ENCODE measurements at places on chromosomes 4 and X.

GRCh38 chr4:53558065-53558801 lies 33.1 kb downstream of the LNX1 start:
- H3K27me3 ChIP-seq, result no peaks in the 10 kb centered on the region
- H3K36me3 ChIP-seq, result no peaks in the 10 kb centered on the region
- DNase-seq, result no peak
- H3K4me3 ChIP-seq, result no peak overlapping the region
- H3K27ac ChIP-seq, result no peak overlapping the region

- H3K4me1 ChIP-seq, result no peaks in the 10 kb centered on the region
- H3K27ac ChIP-seq, result no peak overlapping the region
- no peak overlapping the region for H3K4me3 ChIP-seq
- DNase-seq, result no peak
- no peaks in the 10 kb centered on the region for H3K27me3 ChIP-seq
These were observed 60.4 kb upstream of the PLAC8 start for GRCh38 chr4:83174844-83175414.

DNA sequence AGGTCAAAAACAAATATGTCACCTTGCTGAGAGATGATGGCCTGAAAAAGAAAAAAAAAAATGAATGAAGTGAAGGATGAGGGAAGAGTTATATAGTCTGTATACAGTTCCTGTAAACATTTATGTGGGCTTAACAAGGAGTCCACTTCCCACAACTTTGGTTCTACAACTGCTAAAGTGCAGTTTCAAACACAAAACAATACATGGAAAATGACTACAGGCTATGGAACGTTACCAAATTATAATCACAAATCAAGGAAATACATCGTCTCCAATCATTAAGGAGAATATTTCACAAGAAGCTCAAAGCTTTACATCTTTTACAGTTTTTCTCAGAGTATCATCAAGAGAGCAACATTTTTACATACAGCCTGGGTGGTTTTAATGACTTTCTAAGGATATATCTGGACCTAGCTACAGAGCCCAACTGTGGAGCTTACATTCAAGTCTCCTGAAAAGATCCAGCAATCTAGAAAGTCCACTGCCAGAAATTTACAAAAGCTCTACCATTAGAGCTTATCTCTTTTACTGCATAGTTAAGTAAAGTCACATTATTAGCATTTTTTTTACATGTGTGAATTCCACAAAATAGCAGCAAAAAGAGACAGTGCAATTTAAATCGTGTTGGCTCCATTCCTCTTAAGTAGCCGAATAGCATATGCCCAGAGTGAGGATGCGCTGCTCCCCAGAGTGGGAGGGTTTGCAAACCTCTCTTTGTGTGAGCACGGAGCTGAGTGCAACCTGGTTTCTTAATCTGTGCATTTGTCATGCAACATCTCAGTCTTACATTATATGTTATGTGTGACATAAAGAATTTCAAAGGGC lies 128.3 kb downstream of the MANBA start:
- no peaks in the 10 kb centered on the region for H3K27me3 ChIP-seq
- H3K4me1 ChIP-seq, result peaks cover 15% of the 10 kb centered on the region
- H3K36me3 ChIP-seq, result peaks cover 10% of the 10 kb centered on the region
- DNase-seq, result no peak

GRCh38 chrX:10939424-10939823 lies 171.7 kb upstream of the HCCS start:
- H3K4me3 ChIP-seq, result no peak overlapping the region
- DNase-seq, result no peak

DNA sequence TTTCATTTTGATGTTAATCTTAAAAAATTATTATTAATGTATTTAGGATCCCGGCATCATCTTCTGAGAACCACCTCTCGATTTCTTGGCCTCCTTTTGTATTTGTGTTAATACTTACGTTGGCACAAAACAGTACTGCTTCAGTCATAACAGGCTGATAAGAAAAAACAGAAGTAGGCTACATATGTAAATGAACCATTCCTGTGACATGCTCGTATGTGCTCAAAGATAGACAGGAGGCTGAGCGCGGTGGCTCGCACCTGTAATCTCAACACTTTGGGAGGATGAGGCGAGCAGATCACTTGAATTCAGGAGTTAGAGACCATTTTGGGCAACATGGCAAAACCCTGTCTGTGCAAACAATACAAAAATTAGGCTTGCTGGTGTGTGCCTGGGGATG lies 109.4 kb upstream of the H2AZ1 start:
- H3K4me3 ChIP-seq, result no peak overlapping the region
- H3K36me3 ChIP-seq, result no peaks in the 10 kb centered on the region
- no peaks in the 10 kb centered on the region for H3K27me3 ChIP-seq
- no peaks in the 10 kb centered on the region for H3K4me1 ChIP-seq

GRCh38 chr4:32133734-32134133 lies 1413.6 kb downstream of the PCDH7 start:
- no peaks in the 10 kb centered on the region for H3K4me1 ChIP-seq
- no peak overlapping the region for H3K4me3 ChIP-seq
- no peak overlapping the region for H3K27ac ChIP-seq
- H3K27me3 ChIP-seq, result no peaks in the 10 kb centered on the region
- no peak for DNase-seq
- H3K36me3 ChIP-seq, result no peaks in the 10 kb centered on the region

DNA sequence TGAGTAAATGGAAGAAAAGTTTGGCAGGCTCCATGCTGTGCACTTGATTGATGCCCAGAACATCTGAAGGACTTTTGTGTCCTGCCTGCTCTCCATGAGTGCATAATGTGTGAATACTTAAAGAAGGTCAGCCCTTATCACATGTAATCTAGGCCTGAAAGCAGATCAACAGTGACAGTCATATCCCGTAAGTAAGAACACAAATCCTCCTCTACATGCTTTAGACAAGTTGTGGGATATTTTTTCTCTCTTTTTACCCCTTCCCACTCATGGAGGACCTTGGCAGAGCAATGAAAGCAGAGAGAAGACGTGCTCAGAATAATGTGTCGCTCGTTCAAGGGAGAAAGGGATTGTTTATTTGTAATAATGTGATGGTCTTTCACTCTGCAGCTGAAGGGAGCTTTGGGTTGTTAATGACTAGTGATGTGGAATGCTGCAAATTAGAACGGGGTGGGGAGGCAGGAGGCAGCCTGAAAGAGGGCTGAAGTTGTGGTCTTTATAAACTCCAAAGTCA lies 286.6 kb downstream of the BMPR1B start:
- no peaks in the 10 kb centered on the region for H3K27me3 ChIP-seq
- H3K4me3 ChIP-seq, result no peak overlapping the region
- H3K4me1 ChIP-seq, result no peaks in the 10 kb centered on the region
- DNase-seq, result no peak
- no peak overlapping the region for H3K27ac ChIP-seq

DNA sequence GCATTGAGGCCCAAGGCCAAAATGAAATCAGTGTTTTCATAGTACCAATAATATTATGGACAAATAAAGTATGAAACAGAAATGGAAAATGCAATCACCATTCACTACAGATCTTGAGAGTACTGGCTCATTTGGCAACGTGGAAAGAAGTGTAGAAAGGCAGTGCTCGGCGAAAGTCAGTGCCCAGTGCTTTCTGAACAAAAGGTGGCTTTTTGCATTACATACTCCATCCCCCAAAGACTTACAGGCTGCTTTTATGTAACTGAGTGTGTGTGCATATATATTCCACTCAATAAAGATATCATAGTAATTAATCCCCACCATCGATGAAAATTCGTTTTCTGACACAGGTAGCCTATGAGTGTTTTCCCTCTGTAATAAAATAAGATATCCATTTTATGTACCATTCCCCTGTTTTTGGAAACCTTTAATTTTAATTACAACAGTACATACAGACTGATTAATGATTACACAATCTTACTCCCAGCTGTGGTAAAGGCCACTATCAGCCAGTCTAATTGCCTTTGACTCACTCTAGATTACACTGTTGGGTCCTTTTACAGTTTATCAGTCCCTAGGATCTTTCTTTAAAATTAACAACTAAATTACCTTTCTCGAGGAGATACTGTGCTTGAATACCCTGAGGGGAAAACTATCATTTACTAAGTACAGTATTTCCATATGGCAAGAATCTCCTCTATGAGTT lies 65.9 kb downstream of the MAD2L1 start:
- no peaks in the 10 kb centered on the region for H3K36me3 ChIP-seq
- H3K27me3 ChIP-seq, result peaks cover 3% of the 10 kb centered on the region
- H3K27ac ChIP-seq, result no peak overlapping the region
- no peak overlapping the region for H3K4me3 ChIP-seq
- H3K4me1 ChIP-seq, result no peaks in the 10 kb centered on the region

- H3K4me1 ChIP-seq, result no peaks in the 10 kb centered on the region
- no peak overlapping the region for H3K4me3 ChIP-seq
- no peak overlapping the region for H3K27ac ChIP-seq
- no peaks in the 10 kb centered on the region for H3K36me3 ChIP-seq
- no peak for DNase-seq
These were observed 22.5 kb downstream of the SETD7 start for GRCh38 chr4:139533511-139533910.

GRCh38 chr4:131547506-131547981 lies 1601.5 kb upstream of the PCDH10 start:
- H3K4me3 ChIP-seq, result no peak overlapping the region
- no peak overlapping the region for H3K27ac ChIP-seq
- no peaks in the 10 kb centered on the region for H3K27me3 ChIP-seq
- DNase-seq, result no peak
- no peaks in the 10 kb centered on the region for H3K36me3 ChIP-seq

DNA sequence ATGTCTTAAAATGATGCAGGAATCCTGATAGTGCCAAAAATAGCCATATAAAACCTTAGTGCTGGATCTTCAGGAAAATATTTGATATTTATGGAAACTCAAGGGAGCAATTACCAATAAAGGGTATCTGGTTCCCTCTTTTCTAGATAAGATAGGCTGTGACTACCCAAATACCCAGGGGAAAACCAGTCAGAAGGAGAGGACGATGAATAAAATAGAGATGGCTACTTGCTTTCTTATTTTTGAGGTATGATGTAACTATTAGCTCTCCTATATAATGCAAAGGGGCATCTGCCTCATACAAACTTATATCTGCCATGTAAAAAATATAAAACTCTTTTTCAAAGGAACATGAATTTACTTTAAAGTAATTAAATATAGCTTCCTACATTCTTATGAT lies 23.4 kb upstream of the COX18 start:
- H3K27ac ChIP-seq, result no peak overlapping the region
- H3K36me3 ChIP-seq, result peaks cover 48% of the 10 kb centered on the region
- no peaks in the 10 kb centered on the region for H3K27me3 ChIP-seq

All from T-cell (primary cell).